Fibroblast of mammary gland (primary cell): ENCODE measurements at places on chromosomes 7 and 10.
A peak's percentile ranks its signal among the peaks of the same experiment; 100 is the strongest.

- DNase-seq = peak; percentile 94
Observed at GRCh38 chr10:123930340-123931001, 38.9 kb upstream of the CPXM2 start.

DNA sequence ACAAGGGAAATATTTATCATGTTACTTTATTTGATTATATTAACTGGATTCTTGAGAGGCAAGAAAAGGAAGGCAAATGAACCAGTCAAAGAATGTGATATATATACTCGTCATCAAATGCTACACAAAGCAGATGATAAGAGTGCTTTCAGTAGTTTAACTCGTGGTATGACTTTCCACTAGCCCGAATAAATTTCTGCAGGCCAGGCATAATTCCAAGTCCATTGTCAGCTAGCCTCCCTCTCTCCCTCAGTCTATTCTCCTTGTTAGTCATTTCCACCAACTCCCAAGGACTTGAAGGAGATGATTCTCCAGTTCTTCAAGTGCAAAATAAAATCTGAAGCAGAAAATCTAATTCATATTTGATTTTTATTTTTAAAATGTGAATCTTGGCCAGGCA lies 190.5 kb downstream of the GLI3 start:
- DNase-seq = no peak

DNA sequence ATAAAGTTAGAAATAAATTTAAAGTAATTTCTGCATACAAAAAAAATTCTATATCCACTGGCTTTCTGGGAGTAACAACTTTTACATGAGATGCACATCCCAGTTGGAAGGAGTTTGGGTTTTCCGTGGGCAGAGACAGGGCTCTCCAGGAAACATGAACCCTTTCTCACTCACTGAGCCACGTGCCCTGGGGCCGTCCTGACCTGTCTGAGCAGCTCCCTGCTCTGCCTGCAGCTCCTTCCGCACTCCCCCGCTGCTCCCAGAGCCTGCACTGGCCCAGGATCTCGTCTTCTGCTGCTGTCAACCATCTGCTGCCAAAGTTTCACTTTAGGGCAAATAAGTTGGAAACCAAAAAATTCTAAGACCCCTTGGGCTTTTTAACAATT lies 169.1 kb downstream of the DIP2C start:
- DNase-seq = peak; percentile 60

- peak; percentile 27 for DNase-seq
Observed at GRCh38 chr10:114706458-114707055, 48.5 kb upstream of the ABLIM1 start.

- no peak for DNase-seq
Observed at GRCh38 chr10:122331615-122332446, 42.7 kb upstream of the PLEKHA1 start.

DNA sequence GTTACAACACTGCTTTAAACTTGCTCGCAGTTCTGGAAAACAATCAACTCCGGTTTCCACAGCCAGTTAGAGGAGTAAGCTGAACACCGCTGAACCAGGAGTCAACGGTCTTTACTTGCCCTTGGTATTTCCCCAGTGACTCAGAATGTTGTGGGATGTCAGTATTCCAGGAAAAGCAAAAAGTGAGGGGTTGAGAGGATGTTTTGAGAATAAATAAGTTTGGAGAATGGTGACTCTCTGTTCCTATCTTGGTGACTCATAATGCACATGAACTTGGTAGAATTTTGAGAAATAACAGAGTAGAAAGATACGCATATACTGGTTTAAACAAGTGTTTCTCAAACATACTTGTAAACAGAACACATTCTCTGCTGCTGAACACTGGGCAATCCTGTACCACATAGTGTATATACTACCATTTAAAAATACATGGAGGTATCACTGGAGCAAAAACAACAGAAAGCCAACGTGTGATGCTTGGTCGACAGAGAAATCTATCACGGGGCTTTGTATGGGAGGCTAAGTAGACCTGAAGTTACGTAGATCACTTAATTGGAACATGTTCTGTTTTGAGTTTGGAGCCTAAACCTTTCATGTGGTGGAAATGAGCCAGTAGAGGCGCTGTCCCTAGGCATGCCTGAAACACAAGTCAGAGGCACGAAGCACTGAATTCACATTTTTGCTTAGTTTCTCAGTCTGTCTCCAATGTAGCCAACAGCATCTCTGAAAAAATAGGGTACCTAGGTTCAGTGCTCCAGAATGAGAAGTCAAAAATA lies 534.3 kb downstream of the PARD3 start:
- peak; percentile 100 for DNase-seq

DNA sequence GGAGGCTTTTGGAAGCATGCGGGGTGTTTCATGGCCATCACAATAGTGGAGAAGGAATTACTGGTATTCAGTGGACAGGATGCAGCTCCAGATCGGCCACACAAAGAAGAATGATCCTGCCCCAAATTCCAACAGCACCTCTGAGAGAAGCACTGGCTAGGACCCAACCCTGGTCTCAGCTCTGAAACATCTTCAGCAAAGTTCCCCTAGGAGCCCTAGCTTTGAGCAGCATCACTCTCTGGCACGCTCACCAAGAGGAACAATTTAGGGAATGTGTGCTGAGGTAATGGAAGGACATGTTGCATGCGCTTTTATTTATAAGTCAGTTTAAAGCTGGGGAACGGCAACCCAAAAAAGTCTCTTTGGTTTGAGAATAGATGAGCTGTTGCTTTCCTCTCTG lies 5.5 kb upstream of the OPN1SW start:
- peak; percentile 63 for DNase-seq

GRCh38 chr10:69728335-69728870 lies 73.3 kb upstream of the COL13A1 start:
- peak; percentile 16 for DNase-seq

DNA sequence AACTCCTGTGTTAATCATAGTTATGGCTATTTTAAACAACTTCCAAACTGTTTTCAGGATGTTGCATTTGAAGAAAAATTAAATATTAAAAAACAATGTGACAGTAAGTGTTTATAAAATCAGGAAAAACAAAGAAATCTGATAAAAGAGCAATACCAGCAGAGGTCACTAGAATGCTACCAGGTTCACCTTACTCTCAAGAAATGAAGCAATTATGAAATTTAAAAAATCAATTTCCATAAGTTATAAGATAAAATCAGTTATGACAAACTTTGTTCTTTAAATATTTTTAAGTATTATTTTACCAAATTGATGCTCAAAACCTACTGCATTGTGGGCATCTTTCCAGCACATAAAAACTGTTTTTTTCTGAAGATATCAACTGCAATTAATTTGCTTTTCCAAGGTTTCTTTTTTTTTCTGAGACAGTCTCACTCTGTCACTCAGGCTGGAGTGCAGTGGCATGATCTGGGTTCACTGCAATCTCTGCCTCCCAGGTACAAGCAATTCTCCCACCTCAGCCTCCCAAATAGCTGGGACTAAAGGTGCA lies 50.7 kb upstream of the RHEB start:
- DNase-seq = peak; percentile 58

DNA sequence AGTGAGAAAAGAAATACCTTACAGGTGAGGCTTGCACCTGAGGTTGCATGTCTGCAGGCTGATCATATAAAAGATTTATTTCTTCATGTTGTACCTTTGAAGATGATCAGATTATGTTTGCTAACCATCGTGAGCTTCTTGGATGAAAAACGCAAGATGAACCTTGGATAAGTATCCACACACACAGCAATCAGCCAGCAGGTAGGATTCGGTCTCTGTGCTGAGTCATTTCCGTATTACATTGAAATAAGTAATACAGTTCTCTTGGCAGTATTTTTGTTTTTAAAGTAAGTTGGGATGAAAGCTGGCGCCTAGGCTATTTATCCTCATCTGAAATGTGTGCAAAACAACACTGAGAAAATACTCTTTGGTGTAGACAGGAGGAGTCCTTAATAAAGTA lies 109.0 kb upstream of the PRKCQ start:
- DNase-seq = peak; percentile 7

DNA sequence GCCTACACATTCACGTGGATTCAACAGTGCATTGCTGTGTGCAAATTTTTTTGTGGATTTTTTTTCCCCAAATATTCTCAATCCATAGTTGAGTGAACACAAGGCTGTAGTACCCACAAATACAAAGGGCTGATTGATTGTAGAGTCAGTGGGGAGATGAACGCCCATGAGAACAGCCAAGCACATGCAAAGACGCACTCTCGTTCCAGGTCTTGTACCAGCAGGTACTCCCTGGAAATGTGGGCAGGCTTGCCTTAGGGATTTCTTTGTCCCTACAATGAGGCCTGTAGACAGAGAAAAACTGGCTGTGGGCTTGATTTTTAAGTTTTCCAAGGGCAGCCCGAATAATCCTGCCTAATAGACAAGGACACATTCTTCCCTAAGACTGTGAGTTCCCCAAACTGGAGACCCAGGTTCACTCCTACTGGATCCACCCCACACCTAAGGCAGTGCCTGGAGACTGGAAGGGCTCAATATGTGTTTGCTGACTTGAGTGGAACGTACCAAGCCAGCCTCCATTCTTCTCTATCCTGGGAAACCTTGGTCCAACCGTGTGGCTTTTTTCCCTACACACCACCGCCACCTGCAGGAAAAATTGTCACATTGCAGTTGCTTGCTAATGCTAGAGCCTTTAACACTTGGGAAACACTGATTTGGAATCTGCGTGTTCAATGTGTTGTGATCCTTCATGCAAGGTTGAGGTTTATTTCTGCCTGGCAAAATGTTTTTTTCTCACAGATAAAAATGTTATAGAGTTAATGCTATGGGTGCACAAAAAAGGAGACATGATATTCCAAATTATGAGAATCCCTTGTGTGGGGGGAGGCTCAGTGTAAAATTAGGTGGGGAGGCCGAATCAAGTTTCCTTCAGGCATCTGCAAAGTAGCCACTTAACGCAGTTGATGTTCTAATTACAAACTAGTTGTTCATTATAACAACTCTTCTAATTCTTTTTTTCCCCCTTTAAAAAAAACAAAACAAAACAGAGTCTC lies 49.3 kb downstream of the PPP1R17 start:
- peak; percentile 52 for DNase-seq

GRCh38 chr7:46468753-46469356 lies 547.8 kb upstream of the IGFBP3 start:
- DNase-seq = peak; percentile 49
